ENCODE measurements at places on chromosomes 5 and 9. TPM values are rescaled to one million over a fixed set of nuclear protein-coding genes. Genes with fewer than 3 reads are reported as not detected.

FAM221B gene
- not detected for total RNA-seq

GRCh38 chr5:29654954-29655353, 1538.5 kb upstream of the CDH6 start:
- DNase-seq: no peak
- no peaks in the 10 kb centered on the region for H3K27me3 ChIP-seq
- H3K4me3 ChIP-seq: no peak overlapping the region
- no peak overlapping the region for H3K27ac ChIP-seq

DNA sequence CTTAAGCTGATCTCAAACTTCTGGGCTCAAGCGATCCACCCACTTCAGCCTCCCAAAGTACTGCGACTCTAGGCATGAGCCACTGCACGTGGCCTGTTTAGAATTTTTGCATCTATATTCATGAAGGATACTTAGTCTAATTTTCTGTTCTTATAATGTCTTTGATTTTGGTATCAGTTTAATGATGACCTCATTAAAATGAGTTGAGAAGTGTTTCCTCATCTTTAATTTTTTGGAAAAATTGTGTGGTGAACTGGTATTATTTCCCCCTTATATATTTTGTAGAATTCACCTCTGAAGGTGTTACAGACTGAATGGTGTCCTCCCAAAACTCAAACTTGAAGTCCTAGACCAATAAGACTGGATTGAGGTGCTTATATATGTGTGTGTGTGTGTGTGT, 46.5 kb downstream of the ANKRD31 start:
- H3K27me3 ChIP-seq: no peaks in the 10 kb centered on the region
- DNase-seq: no peak

MLANA gene
- total RNA-seq: not detected

DNA sequence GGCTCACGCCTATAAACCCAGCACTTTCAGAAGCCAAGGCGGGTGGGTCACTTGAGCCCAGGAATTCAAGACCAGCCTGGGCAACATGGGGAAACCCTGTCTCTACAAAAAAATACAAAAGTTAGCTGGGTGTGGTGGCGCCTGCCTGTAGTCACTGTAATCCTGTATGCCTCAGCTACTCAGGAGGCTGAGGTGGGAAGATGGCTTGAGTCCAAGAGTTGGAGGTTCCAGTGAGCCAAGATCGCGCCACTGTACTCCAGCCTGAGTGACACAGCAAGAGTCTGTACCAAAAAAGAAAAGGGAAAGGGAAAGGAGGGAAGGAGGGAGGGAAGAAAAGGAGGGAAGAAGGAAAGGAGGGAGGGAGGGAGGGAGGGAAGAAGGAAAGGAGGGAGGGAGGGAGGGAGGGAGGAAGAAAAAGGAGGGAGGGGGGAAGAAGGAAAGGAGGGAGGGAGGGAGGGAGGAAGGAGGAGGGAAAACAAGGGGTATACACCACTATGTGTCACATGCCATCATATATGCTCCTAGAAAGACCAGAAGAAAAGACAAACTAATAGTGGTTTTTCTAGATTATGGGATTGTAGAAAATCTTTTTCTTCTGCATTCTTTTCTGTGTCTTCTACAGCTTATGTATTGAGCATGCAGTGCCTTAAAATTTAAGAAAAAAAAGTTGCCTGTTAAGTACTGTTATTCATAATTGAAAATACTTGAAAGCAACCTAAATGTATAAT, 240.1 kb downstream of the DENND1A start:
- no peak for DNase-seq
- no peaks in the 10 kb centered on the region for H3K36me3 ChIP-seq
- H3K27ac ChIP-seq: no peak overlapping the region

GRCh38 chr5:43649256-43649655, 46.3 kb downstream of the NNT start:
- no peaks in the 10 kb centered on the region for H3K4me1 ChIP-seq
- no peak overlapping the region for H3K4me3 ChIP-seq
- no peaks in the 10 kb centered on the region for H3K27me3 ChIP-seq

DNA sequence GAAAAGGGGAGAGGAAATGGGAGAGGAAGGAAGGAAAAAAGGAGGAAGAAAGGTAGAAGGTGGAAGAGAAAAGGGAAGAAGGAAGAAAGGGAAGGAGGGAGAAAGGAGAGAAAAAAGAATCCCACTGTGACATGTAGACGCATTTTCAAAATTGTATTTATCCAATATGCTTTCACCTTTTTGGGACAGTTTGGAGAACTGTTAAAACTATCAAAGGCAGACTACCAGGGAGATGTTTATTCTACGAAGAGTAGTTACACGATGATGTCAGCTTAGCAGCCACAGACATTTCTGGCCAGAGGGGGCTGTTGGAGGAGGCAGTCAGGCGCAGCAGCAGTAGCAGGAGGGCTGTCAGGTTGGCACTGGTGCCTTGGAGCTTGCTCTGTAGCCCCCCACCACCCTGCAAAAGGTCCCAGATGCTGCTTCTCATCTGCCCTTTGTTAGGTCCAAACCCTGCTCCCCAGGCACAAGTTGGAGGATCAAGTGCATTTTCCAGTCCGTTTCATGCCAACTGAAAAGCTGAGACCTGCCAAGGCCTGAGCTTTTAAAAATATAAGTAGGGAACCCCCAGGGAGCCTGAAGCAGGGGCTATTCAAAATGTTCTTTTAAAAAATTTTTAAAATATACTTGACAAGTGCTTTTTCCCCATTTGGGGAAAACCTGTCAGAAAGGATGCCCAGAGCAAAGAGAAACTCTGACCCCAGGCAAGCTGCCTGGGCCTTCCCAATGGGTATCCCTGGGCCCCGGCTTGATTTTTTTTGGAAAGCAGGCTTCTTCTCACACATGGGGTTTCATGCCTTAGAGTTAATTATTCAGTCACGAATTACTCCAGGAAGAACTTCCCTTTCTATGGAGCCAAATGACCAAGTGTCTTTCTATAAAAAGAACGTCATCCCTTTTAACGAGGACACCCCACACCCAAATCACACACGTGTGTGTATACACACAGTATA, 203.3 kb downstream of the SLIT3 start:
- H3K27ac ChIP-seq: no peak overlapping the region
- H3K27me3 ChIP-seq: no peaks in the 10 kb centered on the region
- peaks cover 8% of the 10 kb centered on the region for H3K4me1 ChIP-seq
- no peaks in the 10 kb centered on the region for H3K36me3 ChIP-seq
- no peak overlapping the region for H3K4me3 ChIP-seq
- no peak for DNase-seq

GRCh38 chr5:81125959-81126358, 107.2 kb upstream of the CKMT2 start:
- H3K4me1 ChIP-seq: peaks cover 11% of the 10 kb centered on the region
- no peaks in the 10 kb centered on the region for H3K27me3 ChIP-seq
- no peaks in the 10 kb centered on the region for H3K36me3 ChIP-seq
- H3K27ac ChIP-seq: peak overlapping the region; percentile 53
- DNase-seq: peak; percentile 19

DNA sequence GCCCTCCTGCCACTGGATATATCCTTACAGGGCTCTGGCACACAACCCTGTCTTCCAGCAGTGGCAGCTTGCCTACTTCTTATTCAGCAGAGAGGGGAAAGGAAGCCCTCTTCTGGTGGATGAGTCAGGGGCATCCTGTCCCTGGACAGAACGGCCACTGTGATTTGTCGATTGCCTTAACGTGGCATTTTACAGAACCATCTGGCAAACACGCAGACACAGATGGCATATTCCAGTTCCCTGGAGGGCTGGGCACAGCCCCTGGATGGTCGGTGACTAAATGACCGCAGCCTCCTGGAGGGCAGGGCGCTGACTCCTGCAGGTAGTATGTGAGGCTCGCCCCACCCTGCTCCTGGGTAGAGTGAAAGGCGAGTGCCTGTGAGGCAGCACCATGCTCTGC, 62.1 kb downstream of the DCP2 start:
- H3K36me3 ChIP-seq: peaks cover 6% of the 10 kb centered on the region
- no peak overlapping the region for H3K27ac ChIP-seq
- no peaks in the 10 kb centered on the region for H3K27me3 ChIP-seq
- peaks cover 12% of the 10 kb centered on the region for H3K4me1 ChIP-seq
- no peak overlapping the region for H3K4me3 ChIP-seq

DNA sequence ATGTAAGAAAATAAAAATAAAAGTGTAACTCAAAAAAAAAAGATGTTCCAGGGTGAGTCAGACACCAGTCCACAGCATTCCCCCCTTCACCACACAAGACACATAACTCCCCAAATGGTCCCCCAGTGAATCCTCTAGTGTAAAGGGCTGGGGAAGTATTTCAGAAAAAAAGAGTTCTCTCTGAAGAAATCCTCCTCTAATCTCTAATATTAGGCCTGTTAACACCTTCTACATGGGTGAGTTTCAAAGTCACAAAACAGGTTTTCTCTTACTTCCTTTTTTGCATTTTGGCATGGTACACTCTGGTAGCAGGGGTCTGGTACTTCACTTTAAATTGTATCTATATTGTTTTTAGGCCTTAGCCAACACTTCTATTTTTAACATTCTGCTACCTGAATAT, 28.2 kb downstream of the RNF145 start:
- DNase-seq: no peak
- H3K27ac ChIP-seq: peak overlapping the region; percentile 75
- peaks cover 9% of the 10 kb centered on the region for H3K36me3 ChIP-seq
- H3K4me3 ChIP-seq: no peak overlapping the region
- H3K4me1 ChIP-seq: peaks cover 24% of the 10 kb centered on the region

GRCh38 chr5:172162323-172162986, 25.6 kb downstream of the STK10 start:
- H3K36me3 ChIP-seq: no peaks in the 10 kb centered on the region
- DNase-seq: no peak
- peaks cover 48% of the 10 kb centered on the region for H3K4me1 ChIP-seq

DNA sequence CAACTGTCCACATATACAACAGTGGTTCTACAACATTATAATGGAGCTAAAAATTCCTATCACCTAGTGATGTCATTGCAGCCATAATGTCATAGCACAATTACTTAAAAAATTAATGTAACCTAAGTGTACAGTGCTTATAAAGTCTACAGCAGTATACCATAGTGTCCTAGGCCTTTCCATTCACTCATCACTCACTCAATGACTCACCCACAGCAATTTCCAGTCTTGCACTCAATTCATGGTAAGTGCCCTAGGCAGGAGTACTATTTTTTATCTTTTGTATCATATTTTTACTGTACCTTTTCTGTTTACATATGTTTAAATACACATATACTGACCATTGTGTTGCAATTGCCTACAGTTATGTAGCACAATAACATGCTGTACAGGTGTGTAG, 9.6 kb upstream of the PUM3 start:
- no peaks in the 10 kb centered on the region for H3K27me3 ChIP-seq
- no peaks in the 10 kb centered on the region for H3K36me3 ChIP-seq
- H3K4me1 ChIP-seq: no peaks in the 10 kb centered on the region
